ENCODE measurements at places on chromosomes 11 and 22.

DNA sequence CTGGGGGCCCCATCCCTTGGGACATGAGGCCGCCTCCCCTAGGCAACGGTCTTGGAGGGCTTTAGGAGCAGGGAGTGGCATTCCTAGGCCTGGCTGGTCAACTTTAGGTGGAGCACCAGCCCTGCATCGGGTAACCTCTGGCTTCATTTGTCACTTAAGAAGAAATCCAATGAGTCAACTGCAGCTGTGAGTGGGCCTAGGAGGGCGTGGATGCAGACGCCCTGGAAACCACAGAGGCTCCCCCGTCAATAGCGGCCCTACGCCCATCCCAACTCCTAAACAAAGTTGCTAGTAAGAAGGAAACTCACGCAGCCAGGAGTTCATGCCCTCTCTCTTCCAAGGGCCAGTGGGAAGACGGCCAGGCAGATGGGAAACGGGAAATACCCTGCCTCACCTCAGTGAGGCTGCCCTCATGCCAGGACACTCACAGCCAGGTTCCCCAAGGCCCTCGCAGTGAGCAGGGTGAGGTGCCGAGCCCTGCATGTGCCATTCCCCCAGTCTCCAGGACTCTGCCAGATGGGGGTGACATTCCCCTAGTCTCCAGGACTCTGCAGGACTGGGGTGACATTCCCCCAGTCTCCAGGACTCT is 20.8 kb downstream of the BID start:
- DNase-seq: no peak

GRCh38 chr22:46728470-46728869 is 9.6 kb downstream of the CERK start:
- no peak for DNase-seq

GRCh38 chr11:117337076-117337475 is 9.4 kb downstream of the CEP164 start:
- DNase-seq: no peak

DNA sequence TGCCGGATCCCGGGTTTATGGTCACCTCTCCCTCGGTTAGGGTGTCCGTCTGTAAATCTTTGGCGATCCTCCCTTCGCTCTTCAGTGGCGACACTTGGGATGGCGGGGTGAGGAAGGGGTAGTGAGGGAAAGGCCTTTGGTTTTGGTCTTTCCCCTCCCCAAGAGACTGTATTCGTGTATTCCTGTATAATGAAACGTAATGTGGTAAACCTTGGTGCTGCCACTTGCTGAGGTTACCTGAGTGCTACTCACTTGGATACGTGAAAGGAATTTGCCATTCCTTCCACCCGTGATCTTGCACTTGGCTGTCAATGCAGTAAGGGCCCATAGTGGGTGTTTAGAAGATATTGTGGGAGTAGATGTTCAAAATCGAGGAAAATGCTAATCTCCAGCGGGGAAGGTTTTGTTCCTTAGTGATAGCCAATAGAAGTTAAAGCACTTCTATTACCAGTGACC is 578 bp upstream of the NUP160 start:
- DNase-seq: no peak

DNA sequence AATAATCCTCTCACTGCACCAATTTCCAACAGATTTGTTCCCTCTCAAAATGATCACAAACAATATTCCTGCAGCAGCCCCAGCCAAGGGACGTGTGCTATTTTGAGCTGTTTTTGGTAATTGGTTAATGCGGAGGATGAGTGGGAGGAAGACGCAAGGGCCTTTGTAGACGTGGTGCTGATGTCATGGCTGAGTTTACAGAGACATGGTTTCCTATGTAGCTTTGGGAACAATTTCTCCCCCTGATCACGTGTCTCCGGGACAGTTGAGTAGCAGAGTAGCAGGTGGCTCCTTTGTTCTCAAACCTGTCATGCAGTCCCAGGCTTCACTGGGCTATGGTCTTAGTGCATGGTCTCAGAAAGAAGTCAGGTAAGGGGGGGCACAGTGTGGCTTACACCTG is 183.2 kb upstream of the NECTIN1 start:
- peak; percentile 14 for DNase-seq

DNA sequence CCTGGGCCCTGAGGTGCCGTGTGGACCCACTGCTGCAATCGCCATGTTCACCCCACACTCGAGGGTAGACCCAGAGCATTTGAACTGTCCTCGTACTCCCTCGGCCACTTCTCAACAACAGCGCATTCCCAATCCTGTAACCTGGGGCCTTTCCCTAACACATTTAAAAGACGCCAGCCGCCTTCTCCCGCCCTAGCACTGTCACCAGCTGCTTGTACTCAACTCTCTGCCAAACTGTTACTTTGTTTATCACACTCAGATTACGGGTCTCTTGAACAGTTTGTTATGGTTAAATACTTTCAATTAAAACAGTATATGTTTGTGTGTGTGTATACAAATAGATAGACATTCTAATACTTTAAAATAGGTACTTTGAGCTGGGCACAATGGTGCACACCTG is 20.7 kb downstream of the CDKN1C start:
- DNase-seq: no peak

DNA sequence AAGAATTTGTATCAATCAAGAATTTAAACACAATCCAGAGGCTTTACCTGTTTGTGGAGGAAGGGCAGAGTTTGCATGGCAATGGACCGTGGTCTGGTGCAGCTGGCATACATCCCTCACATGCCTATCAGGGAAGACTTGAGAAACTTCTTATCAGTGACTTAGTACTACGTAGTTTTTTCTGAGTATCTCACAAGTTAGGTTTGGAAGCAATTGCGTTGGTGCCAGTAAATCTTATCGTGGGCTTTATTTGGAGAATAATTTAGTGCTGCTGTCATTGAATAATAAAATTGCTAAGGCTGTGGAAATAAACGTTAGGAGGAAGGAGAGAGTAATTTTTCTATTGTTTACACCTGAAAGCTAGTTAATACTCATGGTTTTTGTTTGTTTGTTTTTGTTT is 72.3 kb downstream of the PRMT3 start:
- no peak for DNase-seq

DNA sequence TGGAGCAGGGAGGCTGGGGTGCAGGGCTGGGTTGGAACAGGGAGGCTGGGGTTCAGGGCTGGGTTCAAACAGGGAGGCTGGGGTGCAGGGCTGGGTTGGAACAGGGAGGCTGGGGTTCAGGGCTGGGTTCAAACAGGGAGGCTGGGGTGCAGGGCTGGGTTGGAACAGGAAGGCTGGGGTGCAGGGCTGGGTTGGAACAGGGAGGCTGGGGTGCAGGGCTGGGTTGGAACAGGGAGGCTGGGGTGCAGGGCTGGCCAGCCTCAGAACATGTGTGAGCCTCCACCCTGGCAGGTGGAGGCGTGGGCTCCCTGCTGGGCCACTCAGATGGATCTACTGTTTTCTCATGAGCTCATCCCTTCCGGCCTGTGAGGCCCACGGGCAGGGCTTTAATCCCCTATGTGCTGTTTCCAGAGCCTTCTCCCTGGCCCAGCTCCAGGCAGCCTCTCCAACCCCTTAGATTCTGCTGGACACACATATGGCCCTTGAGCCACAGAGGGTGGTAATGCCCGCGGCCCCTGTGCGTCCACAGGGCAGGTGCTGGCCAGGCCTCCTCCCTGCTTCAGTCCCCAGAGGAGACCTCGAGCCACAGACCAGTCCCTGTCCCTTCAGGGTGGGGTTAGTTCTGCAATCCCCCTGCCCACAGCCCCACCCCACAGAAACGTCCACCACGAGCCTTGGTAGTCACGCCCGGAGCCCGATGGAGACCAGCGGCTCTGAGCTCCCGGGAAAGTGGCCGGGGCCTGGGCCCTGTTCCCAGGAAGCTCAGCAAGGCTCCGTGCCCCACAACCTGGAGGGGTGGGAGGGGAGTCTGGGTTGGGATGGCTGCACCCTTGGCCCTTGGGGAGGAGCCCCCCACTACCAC is 197.9 kb downstream of the BRD1 start:
- no peak for DNase-seq

- no peak for DNase-seq
Observed at GRCh38 chr11:98061858-98062257, 958.9 kb upstream of the CNTN5 start.

DNA sequence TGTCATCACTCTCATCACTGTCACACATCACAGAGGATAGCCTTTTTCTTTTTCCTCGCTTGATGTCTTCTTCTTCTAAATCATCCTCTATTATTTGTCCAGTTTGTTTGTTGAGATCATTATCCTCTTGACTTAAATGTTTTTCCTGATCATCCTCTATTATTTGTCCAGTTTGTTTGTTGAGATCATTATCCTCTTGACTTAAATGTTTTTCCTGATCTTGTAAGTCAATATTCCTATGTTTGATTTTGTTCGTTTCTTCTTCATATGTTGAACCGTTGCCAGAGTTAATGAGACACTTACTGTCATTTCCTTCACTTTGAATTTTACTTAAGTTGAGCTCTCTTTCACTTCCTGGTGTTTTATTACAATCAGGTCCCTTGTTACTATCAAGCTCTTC is 5.6 kb downstream of the CCDC82 start:
- DNase-seq: no peak

GRCh38 chr11:16406226-16406625 is 49.9 kb upstream of the SOX6 start:
- DNase-seq: no peak

GRCh38 chr11:35138606-35138942 is 397 bp upstream of the CD44 start:
- DNase-seq: no peak

DNA sequence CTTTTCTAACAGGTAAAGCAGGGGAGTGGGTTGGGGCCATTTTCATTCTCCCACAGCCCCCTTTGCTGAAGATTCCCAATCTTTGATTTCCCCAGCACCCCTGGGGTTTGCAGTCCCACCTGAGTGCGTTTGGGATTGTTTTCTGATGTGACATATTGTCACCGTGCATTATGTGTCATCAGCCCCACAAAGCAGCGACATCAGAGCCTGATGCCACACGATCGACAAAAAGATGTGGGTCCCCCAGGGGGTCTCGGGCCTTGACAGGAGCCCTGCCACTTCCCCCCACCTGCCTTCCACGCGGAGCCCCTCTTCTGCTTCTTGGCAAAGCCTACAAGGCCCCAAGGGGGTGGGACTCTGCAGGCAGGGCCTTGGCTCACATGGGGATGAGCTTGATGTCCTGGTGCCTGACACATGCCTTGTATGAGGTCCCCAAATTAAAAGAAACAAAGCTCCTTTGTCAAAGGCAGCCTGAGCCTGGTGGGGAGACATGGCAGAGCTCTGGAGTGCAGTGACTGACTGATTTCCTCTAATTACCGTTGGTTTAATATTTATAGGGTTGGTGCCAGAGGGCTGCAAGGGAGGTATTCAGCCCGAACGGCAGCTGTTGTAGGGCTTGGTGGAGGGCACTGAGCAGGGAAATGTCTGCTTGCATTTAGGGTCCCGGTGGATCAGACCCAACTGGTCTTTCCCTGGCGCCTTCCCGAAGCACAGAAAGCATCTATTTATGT is 149.2 kb downstream of the MIAT start:
- no peak for DNase-seq
